ENCODE measurements at places on chromosomes 7 and 10.

GRCh38 chr10:72330069-72330426 is 24.7 kb downstream of the DNAJB12 start:
- no peak for DNase-seq

DNA sequence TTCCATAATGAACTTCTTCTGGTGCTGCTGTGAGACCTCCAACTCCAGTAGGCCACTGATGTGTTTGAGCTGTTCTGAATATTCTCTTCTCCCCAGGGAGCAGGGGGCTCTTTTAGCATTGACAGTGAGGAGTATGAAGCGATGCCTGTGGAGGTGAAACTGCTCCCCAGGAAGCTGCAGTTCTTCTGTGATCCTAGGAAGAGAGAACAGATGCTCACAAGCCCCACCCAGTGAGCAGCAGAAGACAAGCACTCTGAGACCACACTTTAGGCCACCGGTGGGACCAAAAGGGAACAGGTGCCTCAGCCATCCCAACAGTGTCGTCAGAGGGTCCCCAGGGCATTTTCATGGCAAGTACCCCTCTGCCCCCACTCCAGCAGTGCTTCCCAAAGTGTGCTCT is 49.3 kb downstream of the DENND11 start:
- DNase-seq, result no peak

- DNase-seq, result no peak
These were observed 119.4 kb upstream of the KAT6B start for GRCh38 chr10:74706966-74707365.

- DNase-seq, result peak; percentile 48
These were observed 1.2 kb downstream of the DLG5 start for GRCh38 chr10:77925410-77925794.

- peak; percentile 12 for DNase-seq
These were observed 1.6 kb downstream of the FAM133B start for GRCh38 chr7:92588561-92588960.

- DNase-seq, result peak; percentile 47
These were observed at the start of gene ACTL6B for GRCh38 chr7:100655908-100656674. ACTL6B (minus strand) TSS chr7:100656448; CDS start chr7:100656354, 94 bp downstream.

DNA sequence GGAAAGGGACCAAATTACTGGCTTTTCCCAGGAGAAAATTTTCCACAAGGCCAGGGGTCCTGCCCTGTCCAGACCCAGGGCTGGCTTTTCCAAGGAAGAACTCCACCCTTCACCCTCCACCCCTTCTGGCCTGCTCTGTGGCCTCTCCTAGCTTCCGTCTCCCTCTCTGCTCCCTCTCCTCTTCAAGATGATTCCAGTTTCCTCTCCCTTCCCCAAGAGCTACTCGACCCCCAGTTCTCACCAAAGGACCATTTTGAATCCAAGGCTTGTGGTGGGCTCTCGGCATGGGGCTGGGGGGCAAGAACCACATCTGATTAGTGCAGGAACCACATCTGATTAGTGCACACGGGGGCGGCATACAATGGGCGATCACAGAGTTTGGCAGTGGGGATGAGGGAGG is 7.7 kb downstream of the CHAT start:
- DNase-seq, result no peak

DNA sequence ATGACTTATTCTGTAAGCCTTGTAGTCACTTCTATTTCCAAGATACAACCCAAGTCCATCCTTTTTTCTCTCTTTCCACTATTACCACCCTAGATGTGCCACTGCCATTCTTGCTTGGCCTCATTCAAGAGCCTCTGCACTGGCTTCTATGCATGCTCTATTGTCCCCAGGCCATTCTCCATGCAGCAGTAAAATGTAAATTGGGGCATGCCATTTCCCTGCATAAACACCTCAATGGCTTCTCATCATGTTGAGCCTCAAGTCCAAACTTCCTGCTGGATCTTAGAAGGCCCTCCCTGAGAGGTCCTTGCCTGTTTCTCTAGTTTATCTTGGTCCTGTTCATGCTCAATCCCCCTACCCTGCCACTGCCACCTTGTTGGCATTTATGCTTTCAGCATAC is 23.2 kb upstream of the WDFY4 start:
- no peak for DNase-seq

- no peak for DNase-seq
These were observed 99.8 kb upstream of the HGF start for GRCh38 chr7:81869670-81870069.

GRCh38 chr7:20797462-20798080 is 10.9 kb upstream of the SP8 start:
- DNase-seq, result no peak

DNA sequence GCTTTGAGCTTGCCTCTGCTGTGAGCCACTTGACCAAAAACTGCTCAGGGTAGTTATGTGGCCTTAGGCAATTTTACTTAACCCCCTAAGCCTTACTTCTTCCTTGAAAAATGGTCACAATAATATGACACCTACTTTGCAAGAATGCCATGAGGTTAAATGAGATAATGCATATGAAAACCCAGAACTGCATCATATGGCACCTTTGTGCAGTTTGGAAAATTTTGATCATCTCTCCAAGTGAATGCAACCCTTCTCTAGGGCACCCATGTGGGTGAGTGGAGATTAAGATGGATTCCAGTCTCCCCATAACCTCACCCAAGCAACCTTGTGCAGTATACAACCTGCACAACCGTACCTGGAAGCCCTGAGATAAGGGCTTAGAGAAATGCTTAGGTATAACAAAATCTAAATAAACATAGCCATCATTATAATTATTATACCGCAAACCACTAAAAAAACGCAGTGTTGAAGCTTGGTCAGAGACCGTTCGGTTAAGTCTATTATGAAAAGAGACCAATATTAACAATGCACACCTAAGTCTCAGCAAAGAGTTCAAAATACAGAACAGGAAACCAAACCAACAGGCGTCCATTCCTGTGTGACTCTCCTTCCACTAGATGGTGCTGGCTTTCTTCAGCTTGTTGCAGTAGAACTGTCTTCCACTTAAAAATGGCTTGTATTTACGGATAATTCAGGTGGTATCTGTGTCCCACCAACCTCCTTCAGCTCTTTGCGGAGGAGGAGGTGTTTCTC is 21.0 kb upstream of the ASB15 start:
- peak; percentile 74 for DNase-seq

DNA sequence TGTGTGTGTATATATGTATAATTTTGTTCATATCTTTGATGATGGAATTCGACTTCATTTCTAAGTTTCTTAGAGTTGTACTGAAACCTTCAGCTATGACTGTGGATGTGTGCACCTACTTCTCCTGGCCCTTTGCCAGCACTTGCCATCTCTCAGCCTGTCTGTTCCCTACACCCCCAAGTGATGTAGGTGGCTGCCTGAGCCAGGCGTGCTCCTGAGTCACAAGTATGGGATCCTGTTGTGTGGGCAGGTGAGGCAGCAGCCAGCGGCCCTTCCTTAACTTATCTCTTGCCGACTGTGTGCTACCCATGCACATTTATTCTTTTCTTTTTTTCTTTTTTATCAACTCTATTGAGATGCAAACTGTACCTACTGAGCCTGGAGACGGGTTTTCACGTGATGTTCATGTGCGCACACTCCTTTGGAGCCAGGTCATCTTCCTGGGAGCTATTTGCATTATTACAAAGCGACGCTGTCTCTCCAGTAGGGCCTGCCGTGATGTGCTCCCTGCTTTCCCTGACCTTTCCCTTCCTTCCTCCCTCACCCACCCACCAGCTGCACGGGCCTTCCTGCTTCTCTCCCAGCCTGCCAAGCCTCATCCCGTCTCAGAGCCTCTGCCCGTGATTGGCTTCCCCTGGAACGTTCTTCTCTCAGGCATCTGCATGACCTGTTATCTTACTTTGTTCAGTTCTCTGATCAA is 31.3 kb upstream of the GALNT11 start:
- DNase-seq, result no peak

GRCh38 chr7:91034459-91035368 is 229.5 kb upstream of the FZD1 start:
- peak; percentile 72 for DNase-seq

DNA sequence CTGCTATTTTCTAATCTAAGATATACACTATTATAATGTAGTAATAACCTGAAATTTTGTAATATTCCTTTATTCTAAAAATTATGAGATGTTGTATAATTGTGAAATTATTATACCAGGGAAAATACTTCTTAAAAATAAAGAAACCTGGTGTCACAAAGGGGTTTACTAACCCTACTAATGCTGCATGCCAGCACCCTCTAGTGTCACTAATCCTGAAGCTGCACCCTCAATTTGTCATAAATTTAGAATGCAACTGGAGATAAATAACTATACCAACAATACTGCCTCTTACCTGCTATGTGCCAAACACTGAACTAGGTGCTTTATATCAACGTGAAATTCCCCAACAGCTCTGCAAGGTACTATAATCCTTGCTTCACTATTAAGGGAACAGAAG is 30.8 kb downstream of the TM9SF3 start:
- peak; percentile 20 for DNase-seq

DNA sequence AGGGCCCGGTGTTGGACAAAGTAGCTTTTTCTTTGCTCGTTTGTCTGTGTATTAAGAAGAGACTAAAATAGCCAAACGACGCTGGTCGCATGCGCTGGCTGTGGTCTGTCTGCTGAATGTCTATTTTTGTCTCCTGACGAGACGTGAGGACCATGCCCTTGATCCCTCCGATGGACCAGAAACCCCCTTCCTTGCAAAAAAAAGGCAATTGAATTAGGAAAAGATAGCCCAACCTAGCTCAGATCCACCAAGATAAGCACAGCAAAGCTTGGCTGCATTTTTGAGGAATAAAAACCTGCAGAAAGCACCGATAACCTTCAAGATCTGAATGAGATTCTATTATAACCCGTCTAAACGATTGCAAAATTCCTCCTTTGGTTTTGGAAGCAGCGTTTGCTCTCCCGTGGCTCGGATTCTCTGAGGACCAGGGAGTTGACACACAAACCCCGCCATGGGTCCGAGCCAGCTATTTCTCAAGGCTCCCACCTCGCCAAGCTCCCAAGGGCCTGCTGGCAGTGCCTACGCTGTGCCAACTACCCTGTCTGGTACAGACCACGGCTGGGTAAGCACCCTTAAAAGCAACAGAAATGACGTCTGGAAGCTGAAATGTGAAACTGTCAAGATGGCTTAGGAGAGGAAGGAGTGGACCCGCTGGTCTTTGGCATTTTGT is 17.7 kb upstream of the TTYH3 start:
- DNase-seq, result peak; percentile 72

DNA sequence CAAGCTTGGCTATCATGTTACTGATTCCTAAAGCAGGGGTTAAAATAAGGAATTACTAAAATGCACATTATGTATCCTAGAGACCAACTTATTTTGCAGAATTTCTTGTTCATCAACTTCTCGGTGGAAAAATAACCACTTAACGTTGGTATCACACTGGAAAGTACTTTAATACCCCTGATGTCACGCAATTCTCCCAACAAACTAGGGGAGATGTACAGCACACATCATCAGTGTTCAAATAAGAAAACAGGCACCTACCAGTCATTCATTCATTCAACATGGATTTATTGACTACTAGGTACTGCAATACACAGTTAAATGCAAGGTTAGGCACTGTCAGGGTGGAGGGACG is 648 bp downstream of the HUS1 start:
- DNase-seq, result no peak

DNA sequence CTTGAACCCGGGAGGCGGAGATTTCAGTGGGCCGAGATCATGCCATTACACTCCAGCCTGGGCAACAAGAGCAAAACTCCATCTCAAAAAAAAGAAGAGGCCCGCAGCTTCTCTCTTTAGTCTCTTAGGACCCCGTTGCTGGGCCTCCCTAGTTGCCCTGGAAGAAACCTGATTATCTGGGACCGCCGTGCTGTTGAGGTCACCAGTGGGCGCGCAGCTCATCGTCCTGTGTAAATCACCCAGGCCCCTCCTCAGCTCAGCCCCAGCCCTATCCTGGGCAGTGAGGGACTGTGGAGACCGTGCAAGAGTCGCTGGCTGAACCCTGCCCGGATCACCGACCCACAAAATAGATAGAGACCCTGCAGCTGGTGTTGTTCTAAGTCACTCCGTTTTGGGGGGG is 85.0 kb downstream of the UNCX start:
- no peak for DNase-seq

DNA sequence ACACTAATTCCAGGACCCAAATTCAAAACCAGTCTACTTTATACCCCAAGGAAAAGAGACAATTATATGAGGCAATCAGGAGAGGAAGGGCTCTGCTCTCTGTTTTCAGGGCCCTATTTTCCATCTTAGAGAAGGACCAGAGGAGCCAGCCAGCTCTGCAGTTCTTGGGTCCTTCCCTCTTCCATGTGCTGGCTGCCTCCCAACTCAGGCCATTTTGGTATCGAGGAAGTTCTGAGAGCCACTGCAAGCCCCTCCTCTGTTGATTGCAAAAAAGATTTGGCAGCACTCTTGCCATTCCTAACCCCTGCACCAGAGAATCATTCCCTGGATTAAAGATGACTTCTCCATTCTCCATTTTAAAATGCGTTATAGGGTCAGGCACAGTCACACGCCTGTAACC is 151.2 kb downstream of the AOAH start:
- no peak for DNase-seq

DNA sequence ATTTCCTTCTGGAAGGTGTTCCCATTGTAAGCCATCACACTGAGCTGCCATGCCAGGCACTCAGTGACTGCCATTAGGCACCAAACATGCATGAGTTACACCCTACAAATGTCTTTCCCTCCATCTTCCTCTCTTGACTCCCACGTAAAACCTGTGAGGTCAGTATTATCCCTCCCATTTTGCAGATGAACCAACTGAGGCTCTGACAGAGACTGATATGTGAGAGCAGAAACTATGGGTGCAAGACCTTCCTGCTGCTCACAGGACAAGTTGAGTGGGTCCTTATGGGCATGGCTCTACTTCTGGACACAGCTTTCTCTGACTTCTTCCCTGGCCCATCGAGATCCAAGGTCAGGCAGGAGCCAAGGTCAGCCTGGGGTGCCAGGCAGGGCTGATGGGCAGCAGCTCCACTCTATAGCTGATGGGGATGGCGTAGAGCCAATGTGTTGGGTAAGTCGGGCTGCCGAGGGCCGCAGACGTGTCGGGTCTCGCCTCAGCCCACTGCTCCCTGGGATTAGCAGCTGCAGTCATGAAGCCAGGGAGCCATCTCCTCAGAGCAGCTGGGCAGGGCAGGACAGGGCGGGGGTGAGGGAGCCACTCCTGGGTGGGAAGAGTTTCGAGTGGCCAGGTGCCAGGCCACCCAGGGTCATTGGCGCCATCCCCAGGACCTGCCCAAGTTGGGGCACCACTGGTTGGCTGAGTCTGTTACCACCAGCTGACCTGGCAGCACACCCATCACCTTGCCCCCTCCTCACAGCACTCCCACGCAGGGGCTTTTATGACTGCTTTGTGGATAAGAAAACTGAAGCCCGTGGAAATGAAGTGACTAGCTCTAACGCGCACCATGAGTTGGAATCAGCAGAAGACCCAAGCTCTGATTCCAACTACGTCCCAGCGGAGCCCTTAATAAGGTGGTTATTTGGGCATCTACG is 117.8 kb upstream of the ZMIZ1 start:
- DNase-seq, result no peak

DNA sequence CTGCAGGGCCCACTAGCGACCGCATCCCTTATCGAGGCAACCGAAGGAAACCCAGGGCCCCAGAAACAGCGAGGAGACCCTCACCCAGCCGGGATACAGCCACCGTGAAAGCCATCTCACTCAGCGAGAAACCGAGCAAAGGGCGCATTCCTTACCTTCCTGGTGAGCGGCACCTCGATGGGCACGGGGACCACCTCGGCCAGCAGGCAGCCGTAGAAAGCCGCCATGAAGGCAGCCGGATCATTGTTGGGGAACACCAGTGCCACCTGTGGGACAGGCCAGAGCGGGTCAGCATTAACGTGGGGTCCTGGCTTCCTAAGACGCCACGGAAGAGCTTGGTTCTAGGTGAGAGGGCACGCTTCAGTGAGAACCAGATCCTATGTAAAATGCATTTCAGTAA is 263.7 kb downstream of the ZMYND11 start:
- no peak for DNase-seq

Data from cardiac fibroblast (primary cell).